ENCODE measurements at places on chromosomes 6 and 20.

GRCh38 chr6:144364782-144365181 lies 79.6 kb downstream of the UTRN start:
- no peak for DNase-seq

DNA sequence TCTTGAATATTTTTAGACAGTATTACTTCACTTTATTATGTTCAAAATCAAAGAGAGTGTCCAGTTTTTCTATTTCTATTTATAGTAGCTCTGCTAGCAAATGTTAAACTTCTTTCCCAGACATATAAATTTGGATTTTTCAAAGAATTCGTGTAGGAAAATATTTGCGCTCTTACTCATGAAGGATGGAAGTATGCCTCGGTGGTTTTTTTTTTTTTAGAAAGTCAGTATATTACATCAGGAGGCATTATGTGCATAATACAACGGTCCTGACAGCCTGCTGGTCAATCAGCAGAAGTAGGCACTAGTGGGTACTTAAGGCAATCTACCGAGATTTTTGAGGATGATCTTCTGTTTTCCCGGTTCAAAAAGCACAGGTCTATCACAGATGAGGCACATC lies 249.3 kb downstream of the TBX18 start:
- DNase-seq, result no peak

DNA sequence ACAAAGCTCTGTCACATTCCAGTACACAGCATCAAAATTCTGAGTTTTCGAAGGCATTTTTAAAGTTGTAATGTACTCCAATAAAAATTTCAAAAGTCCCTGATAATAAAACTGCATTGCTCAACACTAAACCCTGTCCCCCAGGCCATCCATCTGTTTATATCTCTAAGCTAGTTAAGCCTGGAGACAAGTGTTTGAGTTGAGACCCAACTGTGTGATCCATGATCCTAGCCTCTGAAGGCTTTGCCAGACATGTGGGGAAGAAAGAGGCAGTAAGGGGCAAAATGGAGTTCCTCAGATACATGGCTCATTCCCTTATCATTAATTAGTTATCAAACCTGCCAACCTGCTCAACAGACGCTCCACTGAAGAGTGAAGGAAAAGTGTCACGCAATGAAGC lies 198.4 kb downstream of the ISM1 start:
- DNase-seq, result no peak

DNA sequence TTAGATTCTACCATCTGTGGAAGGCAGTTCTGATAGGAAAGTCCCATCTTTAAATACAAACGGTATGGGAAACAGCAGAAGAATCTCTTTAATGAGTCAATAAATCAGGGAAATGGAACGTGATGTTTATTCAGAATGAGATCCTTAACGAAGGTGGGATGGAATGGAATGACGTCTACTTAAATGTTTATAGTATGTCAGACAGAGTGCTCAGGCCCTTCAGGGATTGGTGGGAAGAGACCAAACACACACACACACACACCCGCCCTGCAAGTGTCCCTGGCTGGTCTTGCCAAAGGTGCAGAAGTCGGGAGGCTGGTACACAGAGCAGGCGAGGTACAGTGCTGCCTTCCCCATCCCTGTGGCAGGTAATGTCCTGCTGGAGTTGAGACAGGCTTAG lies 164.0 kb downstream of the FARS2 start:
- no peak for DNase-seq

GRCh38 chr20:62888406-62888805 lies 26.8 kb upstream of the TCFL5 start:
- DNase-seq, result no peak

GRCh38 chr6:7106215-7106751 lies 1.5 kb upstream of the RREB1 start:
- DNase-seq, result no peak

GRCh38 chr20:46118481-46119020 lies 437 bp downstream of the CD40 start:
- DNase-seq, result no peak

- no peak for DNase-seq
Observed at GRCh38 chr6:128554302-128554701, 33.9 kb upstream of the PTPRK start.

DNA sequence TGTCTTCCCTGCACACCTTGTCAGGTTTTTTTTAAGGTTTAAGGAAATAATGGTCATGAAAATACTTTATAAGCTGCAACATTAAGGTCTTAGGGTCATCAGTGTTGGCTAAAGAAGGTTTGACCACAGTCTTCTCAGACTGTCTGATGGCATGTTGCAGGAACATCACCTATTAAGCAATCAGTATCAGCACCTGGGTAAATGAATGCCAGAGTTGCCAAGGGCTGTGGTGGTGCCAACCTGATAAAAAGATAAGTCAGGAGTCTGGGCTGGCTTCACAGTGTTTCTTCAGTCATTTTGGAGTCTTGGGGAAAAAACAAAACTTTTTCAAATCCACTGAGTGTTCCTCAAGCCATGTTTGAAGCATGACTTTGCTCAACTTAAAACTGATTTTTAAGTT lies 61.5 kb upstream of the VSTM2L start:
- no peak for DNase-seq

DNA sequence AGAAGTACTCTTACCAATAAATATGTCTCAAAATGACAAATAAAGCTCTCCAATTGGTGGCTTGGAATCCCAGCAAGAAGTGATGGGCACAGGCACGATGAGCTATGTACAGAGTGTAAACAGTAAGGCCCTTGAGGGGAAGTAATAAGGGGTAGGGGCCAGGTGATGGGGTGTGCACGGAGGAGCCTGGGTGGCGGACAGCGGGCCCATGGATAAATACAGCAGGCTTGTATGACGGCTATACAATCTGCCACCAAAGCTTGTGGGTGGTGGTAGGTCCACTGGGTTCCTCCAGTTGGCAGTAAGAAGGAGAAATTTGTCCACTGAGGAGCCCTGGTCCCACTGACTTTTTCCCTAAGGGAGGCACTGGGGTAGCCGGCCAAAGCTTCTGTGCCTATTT lies 205.4 kb upstream of the RNF24 start:
- no peak for DNase-seq

- no peak for DNase-seq
Observed at GRCh38 chr6:36598739-36599318, 4.7 kb downstream of the SRSF3 start.

- no peak for DNase-seq
Observed at GRCh38 chr20:38241201-38241600, 19.3 kb downstream of the KIAA1755 start.

GRCh38 chr20:623704-624103 lies 13.6 kb upstream of the TCF15 start:
- no peak for DNase-seq

- no peak for DNase-seq
Observed at GRCh38 chr6:395432-396125, 4.0 kb downstream of the IRF4 start.

DNA sequence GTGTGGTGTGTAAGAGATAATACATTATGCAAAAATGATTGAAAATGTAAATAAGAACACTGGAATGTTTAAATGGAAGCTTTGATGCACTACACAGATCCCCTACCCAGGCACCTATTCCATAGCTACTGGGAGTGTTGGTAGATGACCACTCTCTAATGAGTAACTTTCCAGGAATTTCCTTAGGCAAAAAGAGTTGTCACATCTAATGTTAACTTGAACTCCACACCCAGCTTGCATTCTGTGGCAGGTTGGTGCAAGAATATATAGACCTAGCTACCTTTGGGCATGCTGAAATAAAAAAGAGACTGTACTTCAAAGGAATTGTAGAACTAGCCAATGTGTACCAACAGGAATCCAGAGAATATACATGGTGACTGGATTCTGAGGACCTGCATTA lies 1254.2 kb upstream of the EYS start:
- DNase-seq, result no peak

- no peak for DNase-seq
Observed at GRCh38 chr6:48511378-48511777, 400.4 kb upstream of the PTCHD4 start.

GRCh38 chr20:18783385-18783959 lies 30.1 kb upstream of the SCP2D1 start:
- no peak for DNase-seq

DNA sequence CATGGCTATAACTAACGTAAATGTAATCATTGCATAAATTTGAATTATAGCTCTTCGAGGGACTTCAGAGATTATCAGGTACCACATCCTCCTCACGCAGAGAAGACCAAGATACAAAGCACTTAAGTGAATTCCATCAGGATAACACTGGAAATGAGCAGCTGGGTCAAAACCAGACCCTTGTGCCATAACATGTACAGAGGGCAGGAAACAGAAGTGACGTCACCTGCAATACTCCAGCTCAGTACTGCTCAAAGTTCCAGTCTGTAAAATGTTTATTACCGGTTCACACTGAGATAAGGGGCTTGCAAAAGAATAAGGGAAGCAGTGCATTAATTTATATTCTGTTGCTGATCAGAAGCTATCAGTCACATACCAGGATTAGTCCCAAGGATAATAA lies 45.8 kb downstream of the RGS17 start:
- DNase-seq, result no peak
